Activated T-cell treated with anti-CD3 and anti-CD28 coated beads, Interleukin-2, amount 50 U/mL, for 24 hours (primary cell): ENCODE measurements at places on chromosomes 4 and X.

DNA sequence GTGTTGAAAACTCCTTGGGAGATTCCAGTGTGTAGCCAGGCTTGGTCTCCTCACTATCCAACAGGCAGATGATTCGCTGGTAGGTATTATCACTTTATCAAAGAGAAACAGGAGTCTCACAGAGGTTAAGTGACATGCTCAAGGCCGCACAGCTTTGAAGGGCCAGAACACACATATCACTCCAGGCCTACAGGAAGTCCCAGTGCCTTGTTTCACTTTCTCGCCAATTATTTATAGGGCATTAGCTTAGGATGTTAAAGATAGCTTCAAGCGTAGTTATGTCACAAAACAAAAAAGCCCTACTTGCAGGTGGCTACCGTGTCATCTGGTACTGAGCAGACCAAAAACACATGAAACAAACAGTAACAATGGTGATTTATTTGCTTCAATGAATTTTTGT, 13.2 kb downstream of the ATP8A1 start:
- no peak for DNase-seq
- peaks cover 6% of the 10 kb centered on the region for H3K36me3 ChIP-seq
- H3K4me1 ChIP-seq, result peaks cover 84% of the 10 kb centered on the region
- H3K27ac ChIP-seq, result peak overlapping the region; percentile 19

- H3K36me3 ChIP-seq, result no peaks in the 10 kb centered on the region
- H3K4me3 ChIP-seq, result no peak overlapping the region
- DNase-seq, result no peak
- H3K27me3 ChIP-seq, result peaks cover 44% of the 10 kb centered on the region
- H3K27ac ChIP-seq, result no peak overlapping the region
- H3K4me1 ChIP-seq, result no peaks in the 10 kb centered on the region
Measured at GRCh38 chrX:110561034-110561433, 202.4 kb downstream of the RTL9 start.

DNA sequence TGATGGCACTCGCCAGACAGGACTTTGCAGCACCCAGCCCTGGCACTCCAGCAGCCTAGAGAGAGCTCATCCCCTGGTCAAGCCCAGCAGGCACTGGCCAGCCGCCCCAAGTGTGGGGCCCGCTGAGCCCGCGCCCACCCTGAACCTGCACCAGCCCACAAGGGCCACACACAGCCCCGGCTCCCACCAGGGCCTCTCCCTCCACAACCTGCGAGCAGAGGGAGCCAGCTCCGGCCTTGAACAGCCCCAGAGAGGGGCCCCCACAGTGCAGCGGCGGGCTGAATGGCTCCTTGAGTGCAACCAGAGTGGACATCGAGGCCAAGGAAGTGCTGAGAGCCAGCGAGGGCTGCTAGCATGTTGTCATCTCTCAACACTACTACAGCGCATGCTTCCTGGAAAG, 34.4 kb upstream of the DEFB131A start:
- no peak overlapping the region for H3K4me3 ChIP-seq
- no peaks in the 10 kb centered on the region for H3K36me3 ChIP-seq

DNA sequence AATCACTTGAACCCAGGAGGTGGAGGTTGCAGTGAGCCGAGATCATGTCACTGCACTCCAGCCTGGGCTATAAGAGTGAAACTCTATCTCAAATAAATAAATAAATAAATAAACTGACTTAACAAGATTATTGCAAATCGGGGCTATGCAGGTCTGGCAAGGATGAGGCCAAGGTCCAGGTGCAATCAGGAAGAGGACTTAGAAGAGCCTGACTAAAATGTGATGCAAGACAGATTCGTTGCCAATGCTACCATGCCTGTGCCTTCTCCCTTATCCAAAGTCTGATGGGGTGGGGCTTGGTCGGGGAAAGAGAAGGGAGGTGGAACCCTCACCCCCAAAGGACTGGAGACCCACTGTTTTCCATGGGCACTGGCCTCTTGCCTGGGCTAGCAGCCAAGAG, 14.7 kb downstream of the ZCCHC13 start:
- H3K4me3 ChIP-seq, result no peak overlapping the region
- peaks cover 31% of the 10 kb centered on the region for H3K27me3 ChIP-seq
- H3K4me1 ChIP-seq, result no peaks in the 10 kb centered on the region
- no peak overlapping the region for H3K27ac ChIP-seq

DNA sequence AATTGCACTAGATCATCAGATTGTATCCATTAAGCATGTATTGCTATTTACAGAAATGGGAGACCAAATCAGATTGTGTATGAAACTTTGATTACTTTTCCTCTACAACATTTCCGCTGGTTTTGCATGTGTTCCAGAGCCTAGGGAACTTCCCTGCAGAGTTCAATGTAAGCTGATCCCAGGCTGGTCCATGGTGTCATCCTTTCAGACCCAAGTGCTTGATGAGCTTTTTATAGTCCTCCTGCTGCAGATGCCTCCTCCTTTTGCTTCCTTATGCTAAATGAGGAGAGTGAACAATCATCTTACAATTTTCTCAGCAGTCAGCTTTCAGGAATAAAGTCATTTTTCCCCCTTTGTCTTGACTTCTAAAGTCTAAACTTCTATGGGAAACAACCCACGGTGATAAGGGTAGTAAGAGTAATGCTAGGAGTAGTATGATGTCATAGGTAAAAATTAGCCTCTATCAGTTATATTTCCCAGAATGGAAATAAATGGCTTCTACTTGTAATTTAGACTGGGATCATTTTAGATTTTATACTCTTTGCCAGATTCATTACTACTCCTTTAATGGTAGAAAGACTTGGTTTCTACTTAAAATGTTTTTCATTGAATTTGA, 55.1 kb upstream of the SLC4A4 start:
- no peaks in the 10 kb centered on the region for H3K27me3 ChIP-seq
- no peak overlapping the region for H3K27ac ChIP-seq
- H3K4me3 ChIP-seq, result no peak overlapping the region
- no peaks in the 10 kb centered on the region for H3K36me3 ChIP-seq

DNA sequence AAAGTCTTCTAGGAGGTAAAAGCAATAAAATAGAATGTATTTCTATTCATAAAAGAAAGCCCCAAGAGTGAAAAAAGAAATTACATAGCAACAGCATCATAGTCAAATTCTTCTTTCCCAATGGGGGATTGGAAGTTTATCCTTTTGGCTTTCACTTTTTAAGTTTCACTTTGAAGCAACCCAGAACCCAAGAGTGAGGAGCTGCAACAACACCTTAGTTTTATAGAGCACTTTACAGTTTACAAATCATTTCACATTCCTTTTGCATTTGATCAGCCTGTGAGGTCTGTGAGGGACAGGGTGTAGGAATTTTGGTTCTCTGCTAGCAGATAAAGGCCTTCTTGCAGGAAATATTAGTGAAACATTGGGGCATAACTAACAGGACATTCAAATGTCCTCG, 112.0 kb upstream of the NDP start:
- H3K36me3 ChIP-seq, result no peaks in the 10 kb centered on the region
- no peak overlapping the region for H3K4me3 ChIP-seq
- DNase-seq, result no peak
- H3K27ac ChIP-seq, result no peak overlapping the region
- H3K4me1 ChIP-seq, result no peaks in the 10 kb centered on the region

- DNase-seq, result no peak
- H3K36me3 ChIP-seq, result no peaks in the 10 kb centered on the region
- H3K4me1 ChIP-seq, result peaks cover 8% of the 10 kb centered on the region
- peaks cover 18% of the 10 kb centered on the region for H3K27me3 ChIP-seq
Measured at GRCh38 chrX:25052798-25053534, 37.2 kb upstream of the ARX start.

DNA sequence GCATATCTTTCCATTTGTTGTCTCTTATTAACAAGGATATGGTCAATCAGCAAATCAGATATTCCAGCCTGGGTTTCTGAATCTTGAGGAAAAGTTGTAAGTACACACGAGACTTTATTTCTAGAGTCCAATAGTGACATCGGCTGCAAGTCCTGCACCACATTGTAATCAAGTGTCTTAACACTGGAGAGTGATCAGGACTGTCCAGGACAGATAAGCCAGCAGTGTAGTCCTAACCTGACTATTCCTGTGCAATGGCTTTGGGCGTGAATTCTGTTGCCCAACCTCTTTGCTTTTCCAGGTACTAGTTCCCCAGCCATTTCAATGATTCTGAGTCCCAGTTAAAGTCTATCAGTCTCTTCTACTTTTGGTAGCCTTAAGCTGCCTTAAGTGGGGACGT, 395.0 kb downstream of the PCDH10 start:
- H3K36me3 ChIP-seq, result no peaks in the 10 kb centered on the region
- H3K27ac ChIP-seq, result no peak overlapping the region

GRCh38 chr4:86846921-86847320, 2.3 kb downstream of the SLC10A6 start:
- H3K27ac ChIP-seq, result no peak overlapping the region
- no peak overlapping the region for H3K4me3 ChIP-seq
- no peaks in the 10 kb centered on the region for H3K4me1 ChIP-seq
- no peaks in the 10 kb centered on the region for H3K36me3 ChIP-seq
- peaks cover 3% of the 10 kb centered on the region for H3K27me3 ChIP-seq

- H3K27me3 ChIP-seq, result peaks cover 31% of the 10 kb centered on the region
- no peaks in the 10 kb centered on the region for H3K4me1 ChIP-seq
- no peak for DNase-seq
- H3K36me3 ChIP-seq, result peaks cover 28% of the 10 kb centered on the region
Measured at GRCh38 chrX:65241059-65241721, 264.9 kb upstream of the ZC4H2 start.

GRCh38 chrX:19721726-19722370, 165.6 kb downstream of the SH3KBP1 start:
- H3K4me1 ChIP-seq, result peaks cover 61% of the 10 kb centered on the region
- H3K27me3 ChIP-seq, result peaks cover 5% of the 10 kb centered on the region
- no peak for DNase-seq
- H3K27ac ChIP-seq, result peak overlapping the region; percentile 49
- H3K36me3 ChIP-seq, result peaks cover 6% of the 10 kb centered on the region
- no peak overlapping the region for H3K4me3 ChIP-seq

DNA sequence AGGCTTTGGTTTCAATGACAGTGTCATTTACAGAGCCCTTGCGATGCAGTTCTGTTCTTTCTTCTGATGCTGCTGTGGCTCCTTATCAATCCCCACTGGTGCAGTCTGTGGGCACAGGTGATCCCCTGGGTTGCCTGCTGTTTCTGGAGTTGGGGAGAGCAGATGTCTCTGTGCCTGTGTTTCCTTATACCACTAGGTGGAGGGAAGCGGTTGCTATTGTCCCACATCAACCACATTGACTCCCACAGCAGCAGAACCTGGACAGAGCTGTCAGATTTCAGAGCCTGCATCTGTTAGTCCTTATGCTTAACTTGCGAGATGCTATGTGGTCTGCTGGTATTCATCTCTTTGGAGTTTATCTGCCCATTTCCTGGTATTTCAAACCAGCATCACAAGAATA, 57.7 kb downstream of the NEIL3 start:
- no peak for DNase-seq
- no peaks in the 10 kb centered on the region for H3K4me1 ChIP-seq
- no peak overlapping the region for H3K27ac ChIP-seq
- H3K27me3 ChIP-seq, result no peaks in the 10 kb centered on the region
- no peaks in the 10 kb centered on the region for H3K36me3 ChIP-seq

- no peaks in the 10 kb centered on the region for H3K4me1 ChIP-seq
- H3K27ac ChIP-seq, result no peak overlapping the region
- H3K36me3 ChIP-seq, result no peaks in the 10 kb centered on the region
- DNase-seq, result no peak
- H3K27me3 ChIP-seq, result no peaks in the 10 kb centered on the region
- H3K4me3 ChIP-seq, result no peak overlapping the region
Measured at GRCh38 chr4:114479595-114479994, 119.0 kb upstream of the UGT8 start.

DNA sequence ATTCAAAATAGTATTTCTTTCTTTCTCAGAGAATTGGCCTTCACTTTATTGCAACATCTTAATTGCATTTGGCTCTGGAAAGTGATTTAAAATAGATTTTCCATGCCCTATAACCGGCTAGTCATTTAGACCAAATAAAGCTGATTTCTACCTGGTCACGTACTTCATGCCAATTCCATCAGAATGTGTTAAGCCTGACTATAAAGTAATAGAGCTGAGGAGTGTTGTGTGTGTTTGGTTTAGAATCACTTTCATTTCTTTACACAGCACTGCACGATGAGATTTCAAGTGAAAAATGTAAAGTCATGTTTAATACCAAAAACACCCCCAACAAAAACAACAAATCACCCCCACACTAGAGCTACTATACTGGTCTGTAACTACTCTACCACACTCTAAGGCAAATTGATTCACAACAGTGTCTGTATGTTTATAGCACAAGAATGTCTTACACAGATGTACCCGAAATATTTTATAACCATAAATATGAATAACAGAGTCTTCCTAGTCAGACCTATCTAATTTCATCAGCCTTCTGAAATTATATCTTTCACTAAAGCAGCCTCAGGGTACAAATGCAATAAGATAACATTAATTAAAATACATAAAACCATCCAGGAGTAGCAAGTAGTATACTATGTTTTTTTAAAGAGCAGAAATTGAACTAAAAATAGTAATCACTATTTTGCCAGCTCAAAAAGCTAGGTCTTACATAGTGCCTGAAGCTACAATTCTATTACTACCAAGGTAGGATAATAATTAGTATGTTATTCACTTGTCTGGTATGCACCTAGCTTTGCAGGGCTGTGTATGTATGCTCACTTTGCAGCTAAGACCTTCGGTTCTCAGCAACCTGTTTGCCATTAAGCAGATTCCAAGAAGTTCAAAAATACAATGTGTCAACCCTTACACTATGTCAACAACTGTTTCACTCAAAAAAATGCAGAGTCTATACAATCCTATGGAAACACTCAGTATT, 28.4 kb downstream of the APBB2 start:
- H3K4me1 ChIP-seq, result no peaks in the 10 kb centered on the region
- H3K4me3 ChIP-seq, result no peak overlapping the region
- no peak overlapping the region for H3K27ac ChIP-seq
- no peaks in the 10 kb centered on the region for H3K27me3 ChIP-seq

GRCh38 chr4:53928825-53929224, 135.6 kb downstream of the CHIC2 start:
- H3K27ac ChIP-seq, result no peak overlapping the region
- no peak overlapping the region for H3K4me3 ChIP-seq
- no peaks in the 10 kb centered on the region for H3K36me3 ChIP-seq
- no peaks in the 10 kb centered on the region for H3K4me1 ChIP-seq
- DNase-seq, result no peak

- H3K27ac ChIP-seq, result no peak overlapping the region
- peaks cover 11% of the 10 kb centered on the region for H3K4me1 ChIP-seq
- DNase-seq, result no peak
Measured at GRCh38 chrX:77442728-77443127, 4.5 kb upstream of the FGF16 start.

- peaks cover 27% of the 10 kb centered on the region for H3K36me3 ChIP-seq
- DNase-seq, result no peak
- H3K27ac ChIP-seq, result no peak overlapping the region
Measured at GRCh38 chr4:105710678-105711077, 2.1 kb downstream of the GSTCD start.

GRCh38 chrX:120653000-120653399, 23.1 kb upstream of the C1GALT1C1 start:
- H3K36me3 ChIP-seq, result no peaks in the 10 kb centered on the region
- H3K4me1 ChIP-seq, result peaks cover 9% of the 10 kb centered on the region
- no peak overlapping the region for H3K27ac ChIP-seq
- no peak for DNase-seq

- peaks cover 8% of the 10 kb centered on the region for H3K27me3 ChIP-seq
- H3K4me1 ChIP-seq, result no peaks in the 10 kb centered on the region
- no peaks in the 10 kb centered on the region for H3K36me3 ChIP-seq
- no peak for DNase-seq
- no peak overlapping the region for H3K27ac ChIP-seq
Measured at GRCh38 chrX:35289952-35290351, 347.4 kb downstream of the FAM47B start.

- H3K27me3 ChIP-seq, result no peaks in the 10 kb centered on the region
- H3K4me1 ChIP-seq, result peaks cover 30% of the 10 kb centered on the region
- peaks cover 33% of the 10 kb centered on the region for H3K36me3 ChIP-seq
- no peak for DNase-seq
Measured at GRCh38 chr4:38804654-38805295, at the start of gene TLR1. Gene TLR1 (minus strand): TSS chr4:38804791. CDS start chr4:38798831, 5,960 bp downstream.

- no peaks in the 10 kb centered on the region for H3K4me1 ChIP-seq
- no peaks in the 10 kb centered on the region for H3K36me3 ChIP-seq
- no peak overlapping the region for H3K27ac ChIP-seq
- H3K27me3 ChIP-seq, result no peaks in the 10 kb centered on the region
Measured at GRCh38 chr4:27117453-27117852, 256.8 kb downstream of the STIM2 start.
